CD4-positive, alpha-beta T cell treated with Interleukin-4 for 1 hour (primary cell): ENCODE measurements at places on chromosomes 13 and 19.

- no peak for DNase-seq
Observed at GRCh38 chr19:54252243-54252642, 4.8 kb downstream of the LILRB5 start.

DNA sequence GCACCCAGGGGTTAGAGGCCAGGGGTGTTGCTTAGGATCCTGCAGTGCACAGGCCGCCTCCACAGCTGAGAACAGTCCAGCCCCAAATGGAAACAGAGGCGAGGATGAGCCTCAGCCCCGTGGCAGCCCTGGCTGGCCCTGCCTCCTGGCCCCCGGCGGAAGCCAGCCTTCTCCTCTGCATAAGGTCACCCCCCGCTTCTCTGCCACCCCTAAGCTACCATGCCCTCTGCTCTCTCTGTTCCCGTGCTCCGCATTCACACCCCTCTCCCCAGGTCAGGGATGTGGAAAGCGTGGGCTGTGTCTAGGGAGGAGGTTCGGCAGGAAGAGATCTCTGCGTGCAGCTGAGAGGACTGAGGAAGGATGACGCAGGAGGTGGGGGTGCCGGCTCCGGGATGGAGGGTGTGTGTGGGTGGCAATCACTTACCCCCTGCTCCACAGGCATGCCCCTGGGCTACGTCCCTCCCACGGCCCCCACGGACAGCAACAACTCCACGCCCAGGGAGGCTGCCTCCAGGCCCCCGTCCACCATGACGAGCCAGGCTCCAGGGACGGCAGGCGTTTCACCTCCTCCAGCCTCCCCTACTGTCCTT, 6.0 kb downstream of the SSC5D start:
- DNase-seq = no peak

DNA sequence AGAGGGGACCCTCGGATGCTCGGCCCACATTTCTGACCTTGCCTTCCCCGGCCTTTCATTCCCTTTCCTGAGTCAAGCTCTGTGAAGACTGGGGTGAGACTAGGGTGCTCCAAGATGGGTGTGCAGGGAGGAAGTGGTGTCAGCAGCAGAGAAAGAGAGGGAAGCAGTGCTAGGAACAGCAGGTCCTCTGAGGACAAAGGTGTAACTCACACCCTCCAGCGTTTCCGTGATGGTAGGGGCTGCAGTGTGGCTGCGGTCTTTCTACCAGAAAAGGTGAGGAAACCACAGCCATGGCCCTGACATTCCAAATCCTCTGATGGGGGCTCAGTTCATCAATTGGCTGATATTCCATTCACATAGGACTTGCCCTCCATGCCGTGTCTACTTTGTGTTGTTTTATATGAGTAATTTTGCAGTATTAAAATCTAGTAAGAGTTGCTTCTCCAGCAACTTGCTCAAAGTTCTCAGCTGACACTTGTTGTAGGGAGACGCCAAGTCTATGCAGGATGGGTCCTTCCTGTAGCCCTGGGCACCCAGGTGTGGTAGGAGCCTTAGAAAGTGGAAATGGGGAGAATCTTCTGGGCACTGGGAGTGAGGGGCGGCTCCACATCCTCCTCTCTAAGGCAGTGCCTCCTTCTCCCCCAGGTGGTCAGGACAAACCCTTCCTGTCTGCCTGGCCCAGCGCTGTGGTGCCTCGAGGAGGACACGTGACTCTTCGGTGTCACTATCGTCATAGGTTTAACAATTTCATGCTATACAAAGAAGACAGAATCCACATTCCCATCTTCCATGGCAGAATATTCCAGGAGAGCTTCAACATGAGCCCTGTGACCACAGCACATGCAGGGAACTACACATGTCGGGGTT, 1.6 kb downstream of the KIR3DL1 start:
- DNase-seq = no peak

- DNase-seq = peak; percentile 88
Observed at GRCh38 chr19:49555600-49556411, 24.6 kb downstream of the NOSIP start.

DNA sequence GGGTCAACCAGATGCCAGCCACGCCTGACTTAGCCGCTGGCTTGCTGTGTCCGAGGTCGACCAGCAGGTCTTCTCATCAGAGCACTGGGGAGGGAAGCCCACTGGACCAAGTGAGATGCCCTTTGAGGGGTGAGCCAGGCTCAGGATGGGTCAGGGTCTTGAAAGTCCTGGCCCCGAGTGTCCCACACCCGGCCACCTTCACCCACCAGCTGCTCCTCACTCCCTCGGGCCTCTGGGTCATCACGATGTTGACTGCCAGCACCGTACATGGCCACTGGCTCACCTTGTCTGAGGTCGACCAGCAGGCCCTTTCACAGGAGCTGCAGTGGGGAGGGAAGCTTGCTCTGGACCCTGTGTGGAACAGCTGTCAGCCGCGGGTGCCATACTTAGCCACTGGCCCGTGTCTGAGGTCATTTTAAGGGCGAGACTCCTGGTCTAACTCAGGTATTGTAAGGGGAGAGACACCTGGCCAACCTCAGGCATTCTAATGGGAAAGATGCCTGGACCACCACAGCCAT, 1361.3 kb downstream of the UQCRFS1 start:
- DNase-seq = no peak

DNA sequence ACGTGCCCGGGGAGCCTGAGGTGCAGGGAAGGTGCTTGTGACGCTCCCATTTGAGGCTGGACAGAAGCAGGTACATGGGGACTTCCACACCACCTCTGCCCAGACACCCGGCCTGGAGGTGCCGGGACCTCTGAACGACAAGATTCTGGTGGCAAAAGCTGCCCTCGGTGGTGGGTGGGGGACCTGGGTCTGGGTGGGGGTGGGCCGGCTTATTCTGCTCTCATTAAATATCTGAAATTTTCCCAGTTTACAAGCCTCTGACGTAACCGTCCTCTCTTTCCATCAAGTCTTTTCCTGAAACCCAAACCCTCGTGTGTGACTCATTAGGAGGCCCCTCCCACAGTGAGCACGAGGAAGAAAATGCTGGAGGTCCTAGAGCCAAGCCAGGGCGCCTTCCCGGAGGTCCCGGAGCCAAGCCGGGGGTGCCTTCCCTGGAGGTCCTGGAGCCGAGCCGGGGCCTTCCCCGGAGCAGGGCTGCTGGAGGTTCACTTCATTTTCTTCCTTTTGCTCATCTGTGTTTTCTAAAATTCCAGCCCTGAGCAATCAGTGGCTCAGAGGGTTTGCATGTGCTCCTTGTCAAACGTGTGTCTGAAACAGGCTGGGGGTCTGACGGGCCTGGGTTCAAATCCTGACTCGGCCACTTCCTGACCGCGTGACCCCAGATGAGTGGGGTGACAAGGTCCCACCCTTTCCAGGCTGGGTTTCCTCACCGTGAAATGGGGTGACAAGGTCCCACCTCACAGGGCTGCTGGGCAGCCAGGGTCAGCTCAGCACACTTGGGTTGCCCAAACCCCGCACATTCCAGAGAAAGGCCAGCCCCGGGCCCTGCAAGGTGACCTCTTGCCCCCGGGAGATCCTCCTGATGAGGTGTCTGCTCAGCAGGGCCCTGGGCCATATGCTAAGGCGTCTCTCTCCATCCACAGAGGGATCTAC, 10.0 kb downstream of the CFD start:
- no peak for DNase-seq

DNA sequence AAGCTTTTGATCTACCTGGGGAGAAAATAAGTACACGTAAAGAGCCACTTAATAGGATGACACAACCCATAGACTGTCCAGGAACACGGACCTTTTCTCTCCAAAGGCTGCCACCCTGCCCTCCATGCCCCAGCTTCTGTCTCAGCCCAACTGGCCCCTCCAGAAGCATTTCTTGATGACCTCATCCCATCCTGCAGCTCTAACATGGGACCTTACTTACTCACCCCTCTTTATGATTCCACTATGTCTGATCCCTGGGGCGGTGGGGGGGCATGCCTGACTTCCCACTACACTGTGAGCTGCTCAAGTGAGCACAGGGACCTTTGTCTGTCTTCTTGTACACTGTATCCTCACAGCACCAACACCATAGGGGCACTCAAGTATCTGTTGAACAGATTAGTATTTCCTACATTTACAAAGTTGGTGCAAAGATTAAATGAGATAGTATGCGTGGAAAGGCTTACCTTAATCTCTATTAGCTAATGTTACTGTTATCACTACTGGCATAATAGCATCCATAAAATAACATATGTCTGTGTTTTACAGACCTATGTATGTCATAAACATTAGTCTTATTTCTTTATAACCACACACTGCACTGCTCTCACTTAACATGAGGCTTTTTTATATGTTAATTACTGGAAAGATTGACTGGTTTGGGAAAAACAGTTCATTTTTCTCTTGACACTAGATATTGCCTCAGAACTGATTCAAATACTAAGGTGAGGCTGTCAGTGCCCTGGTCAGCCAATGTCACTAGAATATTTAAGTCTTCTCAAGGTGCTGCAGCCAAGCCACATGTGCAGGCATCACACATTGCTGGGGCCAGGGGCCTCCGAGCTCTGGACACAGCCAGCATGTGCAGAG, 100.9 kb downstream of the FOXO1 start:
- no peak for DNase-seq

DNA sequence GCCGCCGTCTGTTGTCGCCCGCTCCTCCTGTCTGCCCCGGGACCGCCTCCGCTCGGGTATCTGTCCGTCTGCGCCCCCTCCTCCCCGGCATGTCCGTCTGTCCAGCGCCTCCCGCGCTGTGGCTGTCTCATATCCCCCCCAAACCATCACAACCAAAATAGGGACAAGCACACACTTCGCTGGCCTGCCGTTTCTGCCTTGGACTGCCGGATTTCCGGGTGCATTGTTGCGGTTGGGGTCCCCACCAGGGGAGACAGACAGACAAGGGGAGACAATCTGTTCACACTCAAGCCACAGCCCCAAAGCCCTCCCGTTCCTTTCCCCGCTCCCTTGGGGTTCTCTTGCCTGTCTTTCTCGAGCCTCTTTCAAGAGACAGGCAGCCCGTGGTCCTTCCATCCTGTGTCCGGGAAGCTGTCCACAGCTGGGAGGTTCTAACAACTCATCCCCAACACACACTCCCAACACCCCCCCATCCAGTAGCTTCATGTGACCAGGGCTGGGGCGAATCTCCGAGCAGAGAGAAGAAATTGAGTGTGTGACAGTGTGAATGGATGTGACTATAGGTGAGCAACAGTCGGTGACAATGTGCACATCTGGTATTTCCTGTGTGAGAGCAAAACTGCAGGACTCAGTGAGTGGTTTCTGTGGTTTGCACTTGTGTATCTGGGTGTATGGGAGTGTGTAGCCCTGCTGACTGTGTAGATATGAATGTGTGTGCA, 16.5 kb upstream of the FOSB start:
- DNase-seq = peak; percentile 83

- no peak for DNase-seq
Observed at GRCh38 chr13:20721454-20722357, 18.2 kb downstream of the IL17D start.

GRCh38 chr13:72657379-72657778, 70.0 kb downstream of the MZT1 start:
- DNase-seq = no peak

- DNase-seq = no peak
Observed at GRCh38 chr19:49524812-49525455, 2.9 kb upstream of the RCN3 start.

GRCh38 chr13:20388184-20388583, 137.5 kb downstream of the CRYL1 start:
- DNase-seq = no peak
